AG09309 (cell line): ENCODE measurements at places on chromosomes 11 and 22.

GRCh38 chr22:42281706-42282251, 11.3 kb upstream of the TCF20 start:
- DNase-seq, result no peak

DNA sequence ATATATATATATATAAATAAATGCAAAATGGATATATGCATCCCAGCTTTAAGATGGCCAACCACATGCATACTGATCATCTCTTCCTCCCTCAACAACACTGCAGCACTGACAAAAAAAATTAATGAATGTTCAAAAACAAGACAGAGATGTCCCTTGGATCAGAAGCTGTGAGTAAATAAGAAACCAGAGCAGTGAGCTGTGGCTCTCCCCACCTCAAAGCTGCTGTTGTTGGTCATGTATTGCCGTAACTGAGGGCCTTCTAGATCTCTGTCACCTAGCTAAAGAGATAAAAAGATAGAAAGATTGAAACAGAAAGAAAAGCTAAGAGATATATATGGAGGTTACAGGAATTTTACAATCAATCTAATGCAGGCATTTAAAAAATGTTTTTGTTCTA, 15.5 kb upstream of the TMEM135 start:
- DNase-seq, result no peak

- DNase-seq, result no peak
Observed at GRCh38 chr11:20501971-20502370, 97.4 kb upstream of the SLC6A5 start.

DNA sequence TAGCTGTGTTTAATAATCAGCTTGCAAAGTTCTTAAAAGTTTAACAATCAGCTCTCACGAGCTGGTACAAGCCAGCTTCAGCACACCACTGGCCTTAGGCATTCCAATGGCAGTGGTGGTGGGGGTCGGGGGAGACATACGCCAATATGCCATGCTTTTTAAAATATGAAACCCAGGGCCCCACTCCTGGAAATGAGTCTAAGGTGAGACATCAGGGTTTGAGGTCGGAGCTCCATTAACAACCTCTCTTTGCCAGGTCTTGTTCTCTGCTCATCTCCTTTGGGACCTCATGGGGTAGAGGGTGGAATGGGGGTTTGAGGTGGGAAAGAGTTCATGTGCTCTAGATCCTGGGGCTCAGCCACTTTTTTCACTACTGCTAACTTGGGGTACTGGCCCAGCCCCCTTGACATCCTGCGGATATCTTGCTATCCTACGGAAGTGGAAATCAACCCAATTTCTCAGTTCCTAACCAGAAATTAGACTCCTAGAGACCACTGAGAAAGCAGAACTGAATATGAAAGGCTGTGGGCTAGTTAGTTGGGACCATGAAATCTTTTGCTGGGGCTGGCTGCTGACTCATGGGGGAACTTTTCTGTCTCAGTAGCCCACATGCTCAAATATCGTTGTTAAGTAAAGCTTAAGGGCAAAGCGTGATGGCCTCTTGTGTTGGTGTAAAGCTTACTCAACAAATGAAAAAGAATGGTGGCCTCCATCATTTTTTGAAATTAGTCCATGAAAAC, 90.1 kb downstream of the PDHX start:
- no peak for DNase-seq

DNA sequence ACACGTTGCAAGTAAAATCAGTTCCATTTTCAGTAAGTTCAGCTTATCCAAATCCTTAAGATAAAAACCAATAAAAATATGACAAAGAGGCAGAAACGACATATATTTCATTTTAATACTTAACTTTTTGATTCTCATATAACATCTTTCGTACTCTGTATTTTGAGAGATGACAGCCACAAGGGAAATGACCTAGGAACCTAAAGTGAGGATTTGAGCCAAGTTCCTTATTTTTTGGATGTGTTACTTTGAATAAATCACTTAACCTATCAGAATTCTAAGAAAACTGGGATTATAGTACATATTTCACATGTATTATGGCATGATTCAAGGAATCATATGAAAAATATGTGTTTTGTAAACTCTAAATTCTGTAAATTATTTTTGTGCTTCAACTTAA, 143.6 kb upstream of the TRPC6 start:
- no peak for DNase-seq

- no peak for DNase-seq
Observed at GRCh38 chr11:115720602-115721245, 216.5 kb upstream of the CADM1 start.

DNA sequence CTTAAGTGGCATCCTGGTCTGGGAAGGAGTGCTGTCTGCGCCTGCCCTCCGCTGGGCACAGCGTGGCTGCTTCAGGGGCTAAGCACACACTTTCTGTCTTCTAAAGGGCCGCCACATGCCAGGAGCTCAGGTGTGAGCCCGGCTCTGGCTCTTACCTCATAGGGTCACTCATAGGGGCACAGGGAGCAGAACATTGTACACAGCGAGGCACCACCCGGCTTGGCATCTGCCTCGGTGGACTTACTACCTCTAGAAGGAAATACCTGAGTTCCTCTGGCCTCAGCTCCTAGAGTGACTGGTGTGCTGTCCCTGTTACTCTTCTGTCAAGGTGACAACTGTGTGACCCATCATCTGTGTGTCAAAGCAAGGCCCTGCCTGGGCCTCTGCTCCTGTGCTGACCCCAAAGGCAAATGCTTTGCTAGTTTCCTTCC, 13.4 kb downstream of the NEAT1 start:
- no peak for DNase-seq

DNA sequence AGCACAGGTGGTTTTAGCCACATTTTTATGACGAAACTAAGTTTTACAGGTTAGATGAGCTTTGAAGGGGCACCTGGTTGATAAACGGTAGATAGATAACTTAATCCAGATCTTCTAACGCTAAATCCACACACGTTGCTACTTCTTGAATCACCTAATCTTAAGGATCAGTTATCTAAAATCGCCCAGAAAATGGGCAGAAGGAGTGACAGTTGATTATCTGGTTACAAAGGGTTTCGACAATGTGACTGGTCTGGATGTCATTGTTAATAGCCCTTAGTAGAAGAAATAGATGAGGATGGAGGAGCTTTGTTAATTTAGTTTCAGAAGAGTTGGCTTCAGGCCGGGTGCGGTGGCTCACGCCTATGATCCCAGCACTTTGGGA, 43.7 kb downstream of the SCGB1A1 start:
- no peak for DNase-seq

DNA sequence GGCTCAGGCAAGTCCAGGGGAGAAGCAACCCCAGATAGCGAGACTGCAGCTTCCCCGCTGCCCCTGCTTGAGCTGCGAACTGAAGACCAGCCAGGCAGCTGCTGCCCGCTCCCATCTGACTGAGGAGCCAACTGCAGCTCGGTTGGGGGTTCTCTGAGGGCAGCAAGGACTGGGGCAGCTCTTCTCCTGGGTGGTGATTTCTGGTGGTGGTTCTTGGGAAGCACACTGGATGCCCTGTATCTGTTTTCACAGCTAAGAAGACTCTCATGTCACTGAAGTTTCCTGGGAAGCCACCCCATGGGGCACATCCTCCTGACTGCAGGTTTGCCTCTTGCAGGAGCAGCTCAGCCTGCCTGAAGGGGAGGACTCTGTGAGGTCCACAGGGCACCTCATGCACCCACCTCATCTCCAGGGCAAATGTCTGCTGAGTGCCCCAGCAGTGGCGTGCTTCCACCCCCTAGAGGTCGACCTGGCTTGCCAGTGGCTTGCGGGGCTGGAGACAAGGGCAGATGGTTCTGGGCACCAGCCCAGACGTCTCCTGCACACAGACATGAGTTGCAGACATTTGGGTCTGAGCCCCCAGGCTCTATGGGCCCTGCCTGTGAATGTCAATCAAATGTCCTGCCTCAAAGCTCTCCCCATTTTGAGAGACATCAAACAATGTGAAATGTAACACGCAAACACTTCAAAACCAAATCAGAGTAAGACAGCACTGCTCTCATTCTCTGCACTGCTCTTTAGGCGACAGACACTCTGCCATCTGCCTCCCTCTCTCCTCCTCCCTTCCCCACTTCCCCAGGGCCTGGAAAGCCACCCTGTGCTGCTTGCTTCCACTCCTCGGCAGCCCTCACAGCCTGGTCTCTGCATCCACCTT, 800.9 kb downstream of the BRD1 start:
- DNase-seq, result no peak

DNA sequence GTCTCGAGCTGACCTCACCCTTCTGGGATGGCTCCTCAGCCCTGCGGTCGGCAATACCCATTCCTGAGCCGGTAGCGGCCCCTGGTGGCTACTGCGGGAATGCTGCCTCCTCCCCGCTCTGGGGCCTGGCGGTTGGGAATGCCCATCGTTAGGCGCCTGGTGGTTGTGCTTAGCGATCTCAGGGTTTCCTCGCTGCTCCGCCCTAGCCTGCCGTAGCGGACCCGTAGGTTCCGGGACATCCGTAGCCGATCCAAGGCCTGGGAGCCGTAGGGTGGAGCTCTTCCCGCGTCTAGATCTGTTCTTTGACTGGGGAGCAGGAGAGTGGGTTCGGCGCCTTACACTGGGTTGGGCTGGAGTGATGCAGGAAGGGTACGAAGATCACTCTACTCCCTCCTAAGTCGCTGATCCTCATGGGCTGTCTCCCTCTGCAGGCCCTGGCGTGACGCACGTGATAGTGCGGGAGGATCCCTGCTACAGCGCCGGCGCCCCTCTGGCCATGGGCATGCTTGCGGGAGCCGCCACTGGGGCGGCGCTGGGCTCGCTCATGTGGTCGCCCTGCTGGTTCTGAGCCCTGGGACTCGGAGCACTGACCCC, 14.8 kb downstream of the PLEKHB1 start:
- DNase-seq, result peak; percentile 17

GRCh38 chr11:28887681-28888080, 779.5 kb downstream of the METTL15 start:
- peak; percentile 11 for DNase-seq

GRCh38 chr11:2768471-2769408, 68.9 kb upstream of the KCNQ1OT1 start:
- peak; percentile 14 for DNase-seq
